Colonic mucosa (tissue), 4 donors: ENCODE measurements at places on chromosomes 12 and 14. TPM values are rescaled to one million over a fixed set of nuclear protein-coding genes. Genes with fewer than 3 reads are reported as not detected.

GRCh38 chr12:114952573-114953271 is 268.7 kb upstream of the TBX3 start:
- no peaks in the 10 kb centered on the region for H3K4me1 ChIP-seq
- no peaks in the 10 kb centered on the region for H3K36me3 ChIP-seq
- no peak for DNase-seq
- no peaks in the 10 kb centered on the region for H3K27me3 ChIP-seq

DNA sequence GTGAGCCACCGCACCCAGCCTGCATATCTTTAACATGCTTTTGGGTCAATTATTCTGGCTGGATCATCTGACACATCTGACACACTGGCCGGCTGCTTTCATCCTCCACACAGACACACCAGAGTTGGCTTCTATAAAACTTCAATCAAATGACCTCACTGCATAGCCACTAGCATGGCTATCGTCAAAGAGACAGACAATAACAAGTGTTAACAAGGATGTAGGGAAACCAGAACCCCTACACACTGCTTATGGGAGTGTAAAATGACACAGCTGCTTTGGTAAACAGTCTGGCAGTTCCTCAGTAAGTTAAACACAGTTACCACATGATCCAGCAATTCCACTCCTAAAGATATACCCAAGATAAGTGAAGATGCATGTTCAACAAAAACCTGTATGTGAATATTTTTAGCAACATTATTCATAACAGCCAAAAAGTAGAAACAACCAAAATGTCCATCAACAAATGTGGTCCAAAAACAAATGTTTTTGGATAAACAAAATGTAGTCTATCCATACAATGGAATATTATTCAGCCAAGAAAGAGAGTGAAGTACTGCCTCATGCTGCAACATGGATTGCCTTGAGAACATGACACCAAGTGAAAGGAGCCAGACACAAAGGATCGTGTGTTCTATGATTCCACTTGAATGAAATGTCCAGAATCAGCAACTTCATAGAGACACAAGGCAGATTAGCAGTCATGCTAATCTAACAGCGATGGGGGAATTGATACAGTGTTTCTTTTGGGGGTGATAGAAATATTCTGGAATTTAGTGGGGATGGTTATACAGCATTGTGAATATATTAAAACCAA is 10.1 kb downstream of the KDM2B start:
- H3K4me3 ChIP-seq, result no peak overlapping the region
- H3K27ac ChIP-seq, result no peak overlapping the region
- H3K36me3 ChIP-seq, result no peaks in the 10 kb centered on the region
- no peaks in the 10 kb centered on the region for H3K27me3 ChIP-seq
- no peaks in the 10 kb centered on the region for H3K4me1 ChIP-seq

- H3K36me3 ChIP-seq, result no peaks in the 10 kb centered on the region
- no peaks in the 10 kb centered on the region for H3K27me3 ChIP-seq
- no peak for DNase-seq
- no peaks in the 10 kb centered on the region for H3K4me1 ChIP-seq
- H3K4me3 ChIP-seq, result no peak overlapping the region
Measured at GRCh38 chr12:91704446-91704845, 441.2 kb downstream of the BTG1 start.

- H3K36me3 ChIP-seq, result no peaks in the 10 kb centered on the region
- H3K27ac ChIP-seq, result peak overlapping the region; percentile 65
- peak; percentile 11 for DNase-seq
Measured at GRCh38 chr12:49621651-49622500, 1.5 kb upstream of the PRPF40B start.

- no peaks in the 10 kb centered on the region for H3K36me3 ChIP-seq
- no peaks in the 10 kb centered on the region for H3K27me3 ChIP-seq
- no peak overlapping the region for H3K27ac ChIP-seq
- H3K4me1 ChIP-seq, result no peaks in the 10 kb centered on the region
- no peak for DNase-seq
Measured at GRCh38 chr12:57441846-57442427, 7.4 kb downstream of the INHBC start.

Gene PTCSC3
- not detected for total RNA-seq

Gene ABCD2
- total RNA-seq, result 0.19 TPM

Gene KRT85
- total RNA-seq, result not detected
